ENCODE measurements at places on chromosomes 7 and 10. TPM values are rescaled to one million over a fixed set of nuclear protein-coding genes. Genes with fewer than 3 reads are reported as not detected.

The TEX36 gene
- total RNA-seq = not detected

The PLXDC2 gene
- total RNA-seq = 38.3 TPM

The MDFIC gene
- total RNA-seq = 71.3 TPM

The NPM3 gene
- total RNA-seq = 31.5 TPM

The NODAL gene
- not detected for total RNA-seq

The EMX2 gene
- total RNA-seq = 0.71 TPM

The TUBAL3 gene
- 0.34 TPM for total RNA-seq

The ZCCHC24 gene
- total RNA-seq = 156 TPM

DNA sequence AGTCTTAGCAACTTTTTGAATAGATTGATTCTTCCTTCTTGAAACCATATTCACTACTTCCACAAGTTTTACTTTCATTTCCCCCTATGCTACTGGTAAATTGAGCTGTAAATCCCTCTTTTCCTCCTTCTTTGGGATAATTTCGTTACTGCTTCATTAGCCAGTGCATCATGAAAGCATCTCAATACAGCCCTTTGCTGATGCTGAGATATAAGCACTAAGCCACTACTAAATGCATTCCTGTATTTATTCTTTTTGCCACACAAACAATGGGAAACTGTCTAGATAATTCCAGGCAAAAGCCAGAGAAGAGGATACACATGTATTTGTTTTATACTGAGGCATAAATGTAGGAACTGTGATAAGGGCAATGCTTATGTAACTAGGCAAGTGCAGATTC, 313.9 kb downstream of the NXPH1 start:
- no peak overlapping the region for H3K4me3 ChIP-seq
- no peak overlapping the region for H3K27ac ChIP-seq
- H3K27me3 ChIP-seq = no peaks in the 10 kb centered on the region
- H3K4me1 ChIP-seq = no peaks in the 10 kb centered on the region
- no peak for DNase-seq
- no peaks in the 10 kb centered on the region for H3K36me3 ChIP-seq

- H3K4me3 ChIP-seq = no peak overlapping the region
- DNase-seq = no peak
- peaks cover 77% of the 10 kb centered on the region for H3K36me3 ChIP-seq
- H3K4me1 ChIP-seq = no peaks in the 10 kb centered on the region
- H3K27ac ChIP-seq = no peak overlapping the region
Measured at GRCh38 chr7:74401137-74401859, 52.4 kb upstream of the GTF2IRD1 start.

DNA sequence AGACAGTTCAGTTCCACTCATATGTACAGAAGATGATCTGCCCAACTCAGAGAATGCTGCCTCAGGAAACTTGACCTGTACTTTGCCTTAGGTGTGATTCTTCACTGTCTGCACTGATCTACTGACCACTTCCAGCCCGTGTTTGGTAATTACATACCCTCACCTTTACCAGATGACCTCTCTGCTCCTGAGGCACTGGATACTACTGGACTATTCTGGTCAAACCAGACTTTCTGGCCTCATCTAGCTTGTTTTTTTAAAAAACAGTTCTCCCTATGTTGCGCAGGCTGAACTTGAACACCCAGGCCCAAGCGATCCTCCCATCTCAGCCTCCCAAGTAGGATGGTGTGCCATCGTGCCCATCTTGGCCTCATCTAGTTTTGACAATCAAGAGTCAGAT, 26.2 kb downstream of the IDE start:
- H3K36me3 ChIP-seq = peaks cover 17% of the 10 kb centered on the region
- no peaks in the 10 kb centered on the region for H3K27me3 ChIP-seq
- H3K4me3 ChIP-seq = no peak overlapping the region
- no peak for DNase-seq
- H3K27ac ChIP-seq = no peak overlapping the region

- no peak for DNase-seq
- H3K4me1 ChIP-seq = no peaks in the 10 kb centered on the region
- no peaks in the 10 kb centered on the region for H3K36me3 ChIP-seq
- no peak overlapping the region for H3K27ac ChIP-seq
- H3K4me3 ChIP-seq = no peak overlapping the region
Measured at GRCh38 chr10:1292611-1293031, 236.4 kb downstream of the WDR37 start.

- DNase-seq = no peak
- peak overlapping the region; percentile 32 for H3K27ac ChIP-seq
- H3K36me3 ChIP-seq = no peaks in the 10 kb centered on the region
- no peak overlapping the region for H3K4me3 ChIP-seq
- H3K4me1 ChIP-seq = peaks cover 52% of the 10 kb centered on the region
Measured at GRCh38 chr10:78432583-78432982, 398.9 kb downstream of the RPS24 start.

- no peaks in the 10 kb centered on the region for H3K4me1 ChIP-seq
- no peak overlapping the region for H3K27ac ChIP-seq
- no peak for DNase-seq
- no peaks in the 10 kb centered on the region for H3K36me3 ChIP-seq
- H3K27me3 ChIP-seq = no peaks in the 10 kb centered on the region
- no peak overlapping the region for H3K4me3 ChIP-seq
Measured at GRCh38 chr10:128095753-128096469, 30.3 kb downstream of the MKI67 start.

DNA sequence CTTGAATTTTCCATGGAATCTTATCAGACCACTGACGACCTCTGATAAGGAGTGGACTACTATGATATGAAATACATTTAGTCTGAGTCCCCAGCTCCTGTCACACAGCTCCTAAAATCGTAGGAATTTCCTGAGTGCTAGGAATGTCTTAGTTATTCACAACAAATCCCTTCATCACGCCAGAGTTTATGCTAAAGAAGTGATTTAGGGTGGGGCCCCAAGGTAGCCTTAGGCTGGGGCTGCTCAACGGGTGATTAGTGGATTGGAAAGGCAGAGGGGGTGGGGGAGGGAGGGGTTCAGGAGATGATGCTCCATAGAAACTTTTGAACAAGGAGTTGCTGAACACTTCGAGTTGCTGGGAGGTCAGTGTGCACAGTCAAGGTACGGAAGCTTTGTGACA, 7.0 kb upstream of the TET1 start:
- no peak overlapping the region for H3K27ac ChIP-seq
- no peak for DNase-seq
- no peaks in the 10 kb centered on the region for H3K4me1 ChIP-seq
- no peaks in the 10 kb centered on the region for H3K27me3 ChIP-seq
- no peak overlapping the region for H3K4me3 ChIP-seq

DNA sequence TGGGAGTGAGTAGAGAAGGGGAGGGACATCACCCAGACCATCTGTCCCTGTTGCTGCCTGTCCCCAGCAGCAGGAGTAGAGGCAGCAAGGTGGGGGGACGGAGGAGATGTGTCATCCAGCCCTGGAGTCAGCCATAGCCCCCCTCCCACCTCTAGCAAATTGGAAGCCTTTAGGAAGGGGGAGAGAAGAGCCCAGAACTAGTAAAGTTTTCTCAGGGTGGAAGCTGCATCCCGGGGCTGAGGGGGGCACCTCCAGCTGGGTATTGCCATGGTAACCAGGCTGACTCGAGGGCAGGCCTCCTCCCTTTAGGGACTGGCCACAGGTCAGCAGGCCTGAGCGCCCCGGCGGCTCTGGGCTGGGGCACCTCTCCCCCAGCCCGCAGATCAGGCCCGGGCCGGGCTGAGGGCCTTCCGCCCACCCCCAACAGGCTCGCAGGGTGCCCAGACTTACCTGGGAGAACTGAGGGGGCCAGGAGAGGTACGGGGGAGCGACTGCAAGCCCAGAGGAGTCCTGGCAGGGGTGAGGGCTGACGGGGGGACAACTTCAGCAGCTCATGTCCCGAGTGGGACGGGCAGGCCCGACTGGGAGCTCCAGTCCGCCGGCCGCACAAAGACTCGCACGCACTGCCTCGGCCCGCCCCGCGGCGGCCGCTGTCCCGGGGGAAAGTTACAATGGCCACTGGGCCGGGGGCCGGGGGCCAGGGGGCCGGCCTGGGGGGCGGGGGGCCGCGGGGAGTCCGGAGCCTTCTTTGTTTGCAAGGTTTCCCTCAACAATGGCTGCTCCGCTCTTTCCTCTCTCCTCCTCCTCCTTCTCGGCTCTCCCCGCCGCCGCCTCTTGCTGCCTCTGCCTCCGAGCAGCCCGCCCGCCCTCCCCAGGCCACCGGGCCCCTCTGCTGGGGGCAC, 6.0 kb downstream of the LDB1 start:
- peak overlapping the region; percentile 99 for H3K27ac ChIP-seq
- H3K4me3 ChIP-seq = peak overlapping the region; percentile 83
- H3K36me3 ChIP-seq = peaks cover 25% of the 10 kb centered on the region
- peaks cover 62% of the 10 kb centered on the region for H3K4me1 ChIP-seq
- DNase-seq = no peak

GRCh38 chr7:10855583-10855982, 118.1 kb upstream of the PHF14 start:
- no peaks in the 10 kb centered on the region for H3K27me3 ChIP-seq
- no peak overlapping the region for H3K27ac ChIP-seq
- H3K36me3 ChIP-seq = no peaks in the 10 kb centered on the region
- no peak for DNase-seq
- no peaks in the 10 kb centered on the region for H3K4me1 ChIP-seq

GRCh38 chr7:33901847-33902246, 3.5 kb upstream of the BMPER start:
- no peak overlapping the region for H3K27ac ChIP-seq
- H3K27me3 ChIP-seq = no peaks in the 10 kb centered on the region
- peaks cover 23% of the 10 kb centered on the region for H3K4me1 ChIP-seq
- H3K36me3 ChIP-seq = no peaks in the 10 kb centered on the region

GRCh38 chr7:147197006-147197405, 1080.4 kb downstream of the CNTNAP2 start:
- no peak overlapping the region for H3K4me3 ChIP-seq
- no peaks in the 10 kb centered on the region for H3K36me3 ChIP-seq
- no peak overlapping the region for H3K27ac ChIP-seq
- peaks cover 3% of the 10 kb centered on the region for H3K4me1 ChIP-seq
- no peaks in the 10 kb centered on the region for H3K27me3 ChIP-seq

- no peak for DNase-seq
- H3K36me3 ChIP-seq = peaks cover 18% of the 10 kb centered on the region
- no peak overlapping the region for H3K4me3 ChIP-seq
- peaks cover 42% of the 10 kb centered on the region for H3K4me1 ChIP-seq
- H3K27me3 ChIP-seq = no peaks in the 10 kb centered on the region
Measured at GRCh38 chr10:18501198-18501597, 150.2 kb downstream of the NSUN6 start.

- no peak for DNase-seq
- no peak overlapping the region for H3K4me3 ChIP-seq
- H3K27me3 ChIP-seq = no peaks in the 10 kb centered on the region
- H3K4me1 ChIP-seq = no peaks in the 10 kb centered on the region
Measured at GRCh38 chr10:20795391-20795790, 101.7 kb downstream of the NEBL start.

DNA sequence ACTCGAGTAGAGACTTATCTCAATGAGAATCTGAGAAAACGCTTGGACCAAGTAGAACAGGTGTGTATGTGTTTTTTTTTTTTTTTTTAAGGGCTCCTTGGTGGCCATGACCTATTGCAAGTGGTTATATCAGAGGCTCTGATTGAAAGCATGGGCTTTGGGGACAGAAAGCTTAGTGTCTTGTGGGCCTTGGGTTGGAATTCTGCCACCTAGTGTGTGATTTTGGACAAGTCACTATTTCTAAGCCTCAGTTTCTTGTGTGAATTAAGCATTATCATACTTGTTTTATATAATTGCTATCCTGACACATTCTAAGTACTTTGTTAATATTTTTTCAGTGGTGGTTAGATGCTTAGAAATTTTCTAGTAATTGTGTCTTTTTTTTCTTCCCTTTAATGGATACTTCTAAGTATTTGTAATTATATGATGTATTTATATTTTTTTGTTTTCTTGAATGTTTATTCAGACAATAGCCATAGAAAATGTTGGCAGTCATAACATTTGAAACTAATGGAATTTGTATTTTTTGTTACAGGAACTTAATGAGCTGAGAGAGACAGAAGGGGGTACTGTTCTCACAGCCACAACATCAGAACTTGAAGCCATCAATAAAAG, 33.1 kb downstream of the SMC3 start:
- H3K36me3 ChIP-seq = peaks cover 66% of the 10 kb centered on the region
- no peak overlapping the region for H3K27ac ChIP-seq
- no peaks in the 10 kb centered on the region for H3K4me1 ChIP-seq
- H3K27me3 ChIP-seq = no peaks in the 10 kb centered on the region

DNA sequence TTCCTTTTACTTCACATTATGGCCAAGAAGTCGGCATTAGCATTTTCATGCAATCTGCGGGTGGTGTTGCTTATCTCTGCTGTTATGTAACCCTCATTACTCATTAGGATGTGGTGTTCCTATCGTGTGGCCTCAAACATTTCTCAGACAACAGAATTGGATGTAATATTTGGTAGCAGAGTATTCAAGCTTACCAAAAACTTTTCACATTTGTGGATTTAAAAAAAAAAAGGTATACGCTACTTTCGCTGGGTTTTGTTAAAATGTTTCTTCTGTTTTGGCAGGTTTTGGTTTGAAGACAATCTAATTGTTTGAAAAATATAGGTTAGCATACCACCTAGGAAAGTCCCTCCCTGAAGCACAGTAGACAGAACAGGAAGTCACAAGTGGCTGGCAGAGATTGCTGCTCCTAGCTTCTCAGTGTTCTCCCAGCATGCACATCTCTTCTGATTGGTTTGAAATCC, 128.8 kb downstream of the GATA3 start:
- no peak for DNase-seq
- H3K27me3 ChIP-seq = no peaks in the 10 kb centered on the region
- H3K27ac ChIP-seq = no peak overlapping the region

GRCh38 chr7:88775838-88776237, 16.3 kb downstream of the ZNF804B start:
- no peak for DNase-seq
- no peaks in the 10 kb centered on the region for H3K27me3 ChIP-seq
- no peaks in the 10 kb centered on the region for H3K4me1 ChIP-seq
- H3K27ac ChIP-seq = no peak overlapping the region
- no peaks in the 10 kb centered on the region for H3K36me3 ChIP-seq

- peak overlapping the region; percentile 98 for H3K4me3 ChIP-seq
- peak overlapping the region; percentile 99 for H3K27ac ChIP-seq
- peaks cover 69% of the 10 kb centered on the region for H3K4me1 ChIP-seq
- peaks cover 5% of the 10 kb centered on the region for H3K36me3 ChIP-seq
- no peaks in the 10 kb centered on the region for H3K27me3 ChIP-seq
- DNase-seq = no peak
Measured at GRCh38 chr10:104336821-104337467, 1.3 kb downstream of the ITPRIP start.

GRCh38 chr10:117545141-117546019, 2.8 kb downstream of the EMX2 start:
- H3K27ac ChIP-seq = no peak overlapping the region
- H3K4me3 ChIP-seq = peak overlapping the region; percentile 54
- no peaks in the 10 kb centered on the region for H3K27me3 ChIP-seq
- no peaks in the 10 kb centered on the region for H3K36me3 ChIP-seq
- H3K4me1 ChIP-seq = peaks cover 66% of the 10 kb centered on the region

- H3K4me3 ChIP-seq = no peak overlapping the region
- H3K27ac ChIP-seq = no peak overlapping the region
- no peaks in the 10 kb centered on the region for H3K36me3 ChIP-seq
- no peak for DNase-seq
Measured at GRCh38 chr7:8585591-8585990, 152.2 kb downstream of the NXPH1 start.

DNA sequence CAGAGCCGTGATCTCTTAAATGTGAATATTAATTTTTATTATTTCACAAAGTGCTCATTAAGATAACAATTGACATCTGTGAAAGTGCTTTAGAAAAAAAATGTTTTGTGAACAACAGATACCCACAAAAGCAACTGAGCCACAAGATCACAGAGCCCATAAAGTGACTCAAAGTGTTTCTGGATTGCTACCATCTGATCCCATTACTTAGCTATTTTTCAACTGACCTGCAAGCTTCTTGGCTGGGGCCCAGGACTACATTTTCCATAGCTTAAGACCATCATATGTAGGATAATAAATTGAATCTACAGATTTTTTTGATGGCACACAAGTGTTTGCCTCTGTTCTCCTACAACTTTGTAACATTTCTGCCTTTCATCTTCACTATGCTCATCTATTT, 674.4 kb downstream of the PHTF2 start:
- no peaks in the 10 kb centered on the region for H3K27me3 ChIP-seq
- H3K4me3 ChIP-seq = no peak overlapping the region
- H3K27ac ChIP-seq = no peak overlapping the region
- H3K36me3 ChIP-seq = no peaks in the 10 kb centered on the region
- DNase-seq = no peak
